ENCODE measurements at places on chromosomes 5 and 9.

GRCh38 chr5:156273325-156273724 lies 53.6 kb upstream of the SGCD start:
- no peak for DNase-seq

- DNase-seq, result peak; percentile 25
These were observed 563 bp downstream of the SNAPC4 start for GRCh38 chr9:136399176-136400037.

DNA sequence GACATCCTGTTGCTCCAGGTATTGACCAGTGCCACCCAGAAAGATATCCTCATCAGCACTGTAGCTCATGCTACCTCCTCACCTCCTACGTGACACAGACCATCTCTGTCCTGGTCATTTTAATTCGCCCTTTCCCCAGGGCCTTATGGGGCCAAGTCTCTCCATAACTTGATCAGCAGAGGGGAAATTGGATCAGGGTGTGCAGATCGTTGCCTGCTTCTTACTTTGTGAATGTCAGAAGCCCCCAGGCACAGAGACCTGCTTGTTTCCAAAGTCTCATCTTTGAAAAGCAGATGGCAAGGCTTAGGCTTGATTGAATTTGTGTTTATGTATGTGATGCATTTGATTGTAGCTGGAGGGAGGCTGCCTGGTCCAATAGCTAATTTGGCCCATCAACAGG lies 8.8 kb upstream of the DBH start:
- no peak for DNase-seq

- DNase-seq, result no peak
These were observed 239.9 kb upstream of the PAPPA start for GRCh38 chr9:115913696-115914095.

DNA sequence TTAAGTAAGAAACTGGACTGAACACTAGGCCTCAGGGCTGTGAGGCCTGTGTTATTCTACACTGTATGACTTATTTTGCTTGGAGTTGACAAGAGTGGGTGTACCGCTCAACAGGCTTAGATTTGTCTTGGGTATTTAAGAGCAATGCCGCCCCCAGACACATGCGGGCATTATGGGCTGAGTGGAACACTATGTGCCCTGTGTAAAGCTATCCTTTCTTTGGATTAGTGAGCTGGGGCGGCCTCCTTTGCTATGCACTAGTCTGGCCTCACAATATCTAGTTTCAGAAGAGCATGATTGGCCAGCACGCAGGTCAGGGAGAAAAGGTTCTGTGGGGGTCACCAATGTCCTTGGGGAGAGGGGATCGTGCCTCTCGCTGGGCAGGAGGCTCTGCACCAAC lies 206.3 kb upstream of the GDNF start:
- DNase-seq, result no peak

DNA sequence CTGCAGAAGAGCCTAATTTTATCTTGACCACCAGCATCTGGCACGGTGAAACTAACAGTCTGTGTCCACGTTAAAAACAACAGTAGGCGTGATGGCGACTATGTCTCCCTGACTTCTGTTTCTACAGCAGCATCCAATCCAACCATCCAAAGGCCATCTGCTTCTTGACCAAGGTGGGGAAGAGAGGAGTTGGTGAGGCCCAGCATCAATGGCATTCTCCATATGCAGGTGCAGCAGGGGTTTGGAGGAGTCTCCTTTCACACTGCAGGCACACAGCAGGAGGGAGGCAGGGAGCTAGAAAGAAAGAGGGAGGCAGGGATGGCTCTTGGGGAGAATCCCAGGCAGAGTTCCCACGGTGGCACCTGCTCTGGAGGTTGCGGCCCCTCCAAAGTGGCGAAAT lies 27.0 kb downstream of the MGAT1 start:
- no peak for DNase-seq
